ENCODE measurements at places on chromosomes 3 and 15.

- peak; percentile 32 for DNase-seq
Observed at GRCh38 chr3:56754741-56755417, 46.9 kb downstream of the ARHGEF3 start.

GRCh38 chr3:190641564-190641963, 127.7 kb downstream of the IL1RAP start:
- no peak for DNase-seq

DNA sequence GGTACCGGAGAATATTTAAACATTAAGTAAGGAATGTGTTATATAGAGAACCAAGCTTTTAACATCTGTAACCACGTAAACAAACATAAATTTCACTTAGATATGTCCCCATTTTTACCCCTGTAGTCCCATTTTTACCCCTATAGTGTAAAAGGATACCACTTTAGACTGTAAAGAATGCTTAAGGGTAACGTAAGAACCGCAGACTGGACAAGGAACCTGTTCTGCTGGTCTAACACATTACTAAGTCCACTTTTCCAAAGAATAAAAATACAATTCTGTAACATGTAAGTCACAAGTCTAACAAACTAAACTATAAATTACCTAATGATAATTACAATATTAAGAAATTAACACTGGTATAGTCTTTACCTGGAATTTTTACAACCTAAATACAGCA, 2.9 kb downstream of the SLC12A6 start:
- DNase-seq: no peak

DNA sequence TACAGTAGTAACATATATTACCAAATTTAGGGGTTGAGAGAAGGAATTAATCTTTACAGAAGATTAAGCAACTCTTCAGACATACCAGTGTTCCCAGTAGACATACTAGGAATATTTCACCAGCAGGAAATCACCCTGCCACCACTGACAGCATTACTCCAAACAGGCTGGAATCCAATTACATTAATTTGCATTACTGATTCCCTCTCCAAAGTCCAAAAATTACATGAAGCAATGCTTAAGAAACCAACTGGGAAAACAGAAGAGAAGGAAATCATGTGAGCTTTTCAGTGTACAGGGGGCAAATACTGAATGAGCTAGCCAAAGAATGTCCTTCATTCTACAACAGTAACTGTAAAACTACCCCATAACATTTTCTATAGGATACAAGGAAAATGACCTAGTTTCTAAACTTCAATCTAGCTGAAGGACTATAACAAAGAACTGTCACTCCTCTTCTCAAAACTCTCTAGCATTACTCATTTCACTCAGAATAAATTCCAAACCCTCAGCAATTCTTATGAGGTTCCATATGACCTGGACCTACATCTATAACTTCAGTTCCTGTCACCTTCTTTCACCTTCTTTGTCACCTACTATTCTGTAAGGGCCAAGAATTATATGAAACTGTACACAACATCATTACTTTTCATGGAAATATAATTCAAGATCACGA, 72.7 kb downstream of the INO80 start:
- no peak for DNase-seq

DNA sequence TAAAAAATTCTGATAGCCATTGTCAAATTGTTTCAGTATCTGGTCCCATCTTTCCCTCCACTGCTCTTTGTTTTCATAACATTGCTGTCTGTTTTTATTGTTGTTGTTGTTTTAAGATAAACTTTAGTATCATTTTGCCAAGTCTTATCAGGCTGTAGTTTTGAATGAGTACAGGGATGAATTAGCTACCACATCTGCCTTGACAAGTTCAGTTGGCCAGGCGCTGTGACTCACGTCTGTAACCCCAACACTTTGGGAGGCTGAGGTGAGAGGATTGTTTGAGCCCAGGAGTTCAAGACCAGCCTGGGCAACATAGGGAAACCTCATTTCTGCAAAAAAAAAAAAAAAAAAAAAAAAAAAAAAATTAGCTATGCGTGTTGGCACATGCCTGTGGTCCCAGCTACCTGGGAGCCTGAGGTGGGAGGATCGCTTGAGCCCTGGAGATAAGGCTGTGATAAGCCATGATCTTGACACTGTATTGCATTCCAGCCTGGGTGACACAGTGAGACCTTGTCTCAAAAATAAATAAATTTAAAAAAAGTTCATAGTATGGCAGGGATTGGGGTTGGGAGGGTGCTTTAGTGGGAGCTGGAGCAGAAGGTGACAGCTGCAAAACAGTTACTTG, 8.3 kb upstream of the ANKDD1A start:
- no peak for DNase-seq

- peak; percentile 67 for DNase-seq
Observed at GRCh38 chr3:193605876-193606275, 12.9 kb downstream of the OPA1 start.

- no peak for DNase-seq
Observed at GRCh38 chr15:59349680-59350420, 22.8 kb downstream of the MYO1E start.

GRCh38 chr3:38560996-38561717, 65.0 kb downstream of the EXOG start:
- no peak for DNase-seq

GRCh38 chr3:13451301-13451673, 28.8 kb upstream of the HDAC11 start:
- DNase-seq: peak; percentile 14

DNA sequence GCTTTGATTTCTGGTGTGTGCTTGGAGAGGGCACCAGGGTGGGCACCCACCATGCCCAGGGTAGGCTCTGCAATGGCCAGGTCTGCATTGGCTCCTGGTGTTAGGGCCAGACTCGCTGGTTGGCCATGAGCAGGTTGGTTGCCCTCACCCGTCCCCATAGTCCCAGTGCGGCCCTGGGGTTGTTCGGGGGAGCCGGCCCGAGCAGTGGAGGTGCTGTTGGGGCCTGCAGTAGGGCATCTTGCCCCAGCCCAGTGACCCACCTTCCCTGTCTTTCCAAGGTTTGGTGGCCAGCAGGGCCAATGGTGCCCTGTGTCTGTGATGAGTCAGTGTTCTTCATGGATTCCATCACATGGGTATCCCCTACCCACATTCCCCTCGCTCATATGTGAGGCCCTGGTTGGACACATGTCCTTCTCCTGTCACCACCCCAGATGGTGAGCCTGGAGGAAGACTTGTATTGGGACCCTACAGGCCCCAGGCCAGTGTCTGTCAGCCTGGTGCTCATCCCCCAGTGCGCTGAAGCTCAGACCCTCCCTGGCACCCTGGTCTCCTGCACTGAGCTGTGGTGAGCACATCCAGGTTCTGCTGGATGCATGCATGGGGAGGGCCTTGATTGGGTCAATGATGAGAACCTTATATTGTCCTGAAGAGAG, 190.1 kb downstream of the UBE3A start:
- no peak for DNase-seq
